Epithelial cell of umbilical artery (primary cell): ENCODE measurements at places on chromosomes 6 and 20. TPM values are rescaled to one million over a fixed set of nuclear protein-coding genes. Genes with fewer than 3 reads are reported as not detected.

The CD83 gene
- 0.32 and 1.2 TPM in 2 replicates for total RNA-seq

The RIMS1 gene
- total RNA-seq, result under 0.01 and 0.32 TPM in 2 replicates

The LY86 gene
- total RNA-seq, result not detected in 2 replicates

The DEFB124 gene
- not detected in 2 replicates for total RNA-seq

The GSTA1 gene
- total RNA-seq, result not detected in 2 replicates

The B3GALT4 gene
- 1.6 and 3.3 TPM in 2 replicates for total RNA-seq

The DLL1 gene
- total RNA-seq, result 0.65 and 1.7 TPM in 2 replicates

The GOPC gene
- 25.3 and 42.6 TPM in 2 replicates for total RNA-seq

The KIF6 gene
- total RNA-seq, result not detected in 2 replicates

The HLA-DPA1 gene
- total RNA-seq, result 0.65 and 3.6 TPM in 2 replicates

The ACAT2 gene
- total RNA-seq, result 95.2 and 112 TPM in 2 replicates

The BACH2 gene
- total RNA-seq, result 0.30 and 0.65 TPM in 2 replicates

The SLC22A7 gene
- not detected in 2 replicates for total RNA-seq

The GRM1 gene
- not detected in 2 replicates for total RNA-seq

The SNPH gene
- total RNA-seq, result 4.9 and 6.8 TPM in 2 replicates

The ECT2L gene
- 0.32 TPM in 1 of 2 replicates, not detected in the other for total RNA-seq

The TBC1D20 gene
- 18.7 and 21.4 TPM in 2 replicates for total RNA-seq

The POM121L2 gene
- total RNA-seq, result not detected in 2 replicates

The SLC17A4 gene
- not detected in 2 replicates for total RNA-seq

The MAK gene
- not detected in 2 replicates for total RNA-seq

The UBD gene
- total RNA-seq, result 0.32 and 1.2 TPM in 2 replicates

The C6orf58 gene
- total RNA-seq, result not detected in 2 replicates

The ZC2HC1B gene
- not detected in 2 replicates for total RNA-seq

The ITCH gene
- 68.9 and 72.3 TPM in 2 replicates for total RNA-seq

The STX11 gene
- total RNA-seq, result 4.5 and 9.9 TPM in 2 replicates

The TRIM26 gene
- total RNA-seq, result 21.1 and 32.5 TPM in 2 replicates

The RAET1L gene
- total RNA-seq, result not detected in 2 replicates

The ADGRF1 gene
- total RNA-seq, result not detected in 2 replicates

The PSMB1 gene
- total RNA-seq, result 431 and 538 TPM in 2 replicates

The COL11A2 gene
- total RNA-seq, result under 0.01 and 0.15 TPM in 2 replicates

The SLC22A23 gene
- total RNA-seq, result 1.9 and 3.8 TPM in 2 replicates

The KLC4 gene
- total RNA-seq, result 16.6 and 17.8 TPM in 2 replicates

The C6orf47 gene
- total RNA-seq, result 18.8 and 21.1 TPM in 2 replicates

The OPRM1 gene
- total RNA-seq, result not detected in 2 replicates

The PRICKLE4 gene
- total RNA-seq, result 0.97 and 1.5 TPM in 2 replicates

The FOXQ1 gene
- total RNA-seq, result under 0.01 TPM in 1 of 2 replicates, not detected in the other

The DYNLRB1 gene
- 14.9 and 23.7 TPM in 2 replicates for total RNA-seq

The RNF182 gene
- 0.32 and 0.61 TPM in 2 replicates for total RNA-seq

The RIPOR2 gene
- total RNA-seq, result 0.46 TPM in 1 of 2 replicates, not detected in the other

The AKAP7 gene
- 2.3 and 3.6 TPM in 2 replicates for total RNA-seq

The TPD52L1 gene
- total RNA-seq, result 2.3 and 4.0 TPM in 2 replicates

The HLA-DQA1 gene
- not detected in 2 replicates for total RNA-seq

The SEL1L2 gene
- not detected in 2 replicates for total RNA-seq

The RAB5IF gene
- 88.7 and 160 TPM in 2 replicates for total RNA-seq

The ZC3H12D gene
- total RNA-seq, result not detected in 2 replicates

The ENPP3 gene
- under 0.01 TPM in 1 of 2 replicates, not detected in the other for total RNA-seq

The HTR1E gene
- total RNA-seq, result not detected in 2 replicates

The JPH2 gene
- total RNA-seq, result under 0.01 TPM in 1 of 2 replicates, not detected in the other

The MTO1 gene
- total RNA-seq, result 19.2 and 26.9 TPM in 2 replicates

The DDRGK1 gene
- total RNA-seq, result 26.3 and 50.0 TPM in 2 replicates

The RBBP8NL gene
- not detected in 2 replicates for total RNA-seq

The CENPQ gene
- total RNA-seq, result 6.4 and 6.5 TPM in 2 replicates

The TTK gene
- total RNA-seq, result 22.4 and 49.8 TPM in 2 replicates

The ECI2 gene
- total RNA-seq, result 98.1 and 151 TPM in 2 replicates

The SLPI gene
- not detected in 2 replicates for total RNA-seq

The CST7 gene
- not detected in 2 replicates for total RNA-seq
